ENCODE measurements at places on chromosomes 12 and 14.

DNA sequence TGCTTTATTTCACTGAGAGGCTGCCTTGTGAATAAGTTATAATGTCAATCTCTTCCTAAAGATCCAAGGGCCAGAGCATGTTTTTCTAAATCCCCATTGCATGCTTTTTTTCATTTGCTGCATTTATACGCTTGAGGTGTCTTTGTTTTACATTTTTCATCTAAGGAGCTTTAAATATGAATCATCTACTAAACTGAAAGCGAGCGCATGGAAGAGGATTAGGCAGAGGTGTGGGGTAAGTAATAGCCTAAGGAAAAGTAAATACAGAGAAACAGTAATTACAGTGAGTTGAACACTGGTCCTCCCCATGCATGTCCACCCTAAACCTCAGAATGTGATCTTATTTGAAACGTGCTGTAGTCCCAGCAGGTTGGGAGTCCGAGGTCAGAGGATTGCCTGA lies 76.4 kb upstream of the METAP2 start:
- no peaks in the 10 kb centered on the region for H3K27me3 ChIP-seq
- H3K4me1 ChIP-seq: no peaks in the 10 kb centered on the region
- DNase-seq: no peak
- no peak overlapping the region for H3K27ac ChIP-seq

GRCh38 chr14:61438497-61438859 lies 117.1 kb downstream of the PRKCH start:
- DNase-seq: no peak
- H3K4me1 ChIP-seq: peaks cover 12% of the 10 kb centered on the region

DNA sequence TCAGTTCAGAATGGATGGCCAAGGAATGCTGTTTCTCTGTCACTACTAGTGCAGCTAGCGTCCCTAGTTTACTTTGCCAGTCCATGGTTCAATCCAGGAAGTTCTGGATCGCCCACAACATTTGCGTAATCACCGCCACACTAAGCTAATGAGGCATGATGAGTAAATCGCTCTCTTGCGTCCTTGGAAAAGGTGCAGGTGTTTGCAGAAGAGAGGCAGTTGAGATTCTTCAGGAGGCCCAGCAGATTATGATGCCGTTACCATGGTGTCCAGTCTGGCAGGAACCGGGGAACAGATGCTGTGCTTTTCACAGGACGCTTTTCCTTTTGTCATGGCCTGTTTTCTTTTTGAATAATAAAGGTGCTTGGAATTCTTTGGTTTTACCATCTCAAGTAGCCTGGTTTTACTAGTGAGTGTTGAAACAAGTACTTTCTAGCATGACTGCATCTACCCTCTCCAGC lies 9.0 kb downstream of the TPH2 start:
- no peaks in the 10 kb centered on the region for H3K4me1 ChIP-seq
- no peak overlapping the region for H3K4me3 ChIP-seq
- peak; percentile 64 for DNase-seq
- H3K36me3 ChIP-seq: no peaks in the 10 kb centered on the region
- no peak overlapping the region for H3K27ac ChIP-seq

DNA sequence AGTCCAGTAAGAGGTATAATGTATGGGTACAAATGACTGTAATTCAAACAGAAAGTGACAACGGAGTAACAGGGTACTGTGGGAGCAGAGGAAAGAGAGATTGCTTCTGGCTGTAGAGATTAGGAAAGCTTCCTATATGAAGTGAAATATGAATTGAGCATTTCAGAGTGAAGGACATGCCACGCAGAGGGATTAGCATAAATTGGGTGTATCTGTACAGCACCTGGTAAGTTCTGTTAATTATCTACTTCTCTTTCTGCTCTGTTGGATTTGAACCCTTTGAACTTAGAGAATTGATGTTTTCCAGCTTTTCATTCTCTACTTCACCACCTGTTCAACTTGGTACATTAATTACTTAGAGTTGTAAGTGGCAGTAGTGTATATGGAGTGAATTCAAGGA lies 8.8 kb downstream of the STK38L start:
- H3K4me1 ChIP-seq: peaks cover 9% of the 10 kb centered on the region
- H3K36me3 ChIP-seq: no peaks in the 10 kb centered on the region
- no peaks in the 10 kb centered on the region for H3K27me3 ChIP-seq
- H3K27ac ChIP-seq: no peak overlapping the region
- no peak for DNase-seq

DNA sequence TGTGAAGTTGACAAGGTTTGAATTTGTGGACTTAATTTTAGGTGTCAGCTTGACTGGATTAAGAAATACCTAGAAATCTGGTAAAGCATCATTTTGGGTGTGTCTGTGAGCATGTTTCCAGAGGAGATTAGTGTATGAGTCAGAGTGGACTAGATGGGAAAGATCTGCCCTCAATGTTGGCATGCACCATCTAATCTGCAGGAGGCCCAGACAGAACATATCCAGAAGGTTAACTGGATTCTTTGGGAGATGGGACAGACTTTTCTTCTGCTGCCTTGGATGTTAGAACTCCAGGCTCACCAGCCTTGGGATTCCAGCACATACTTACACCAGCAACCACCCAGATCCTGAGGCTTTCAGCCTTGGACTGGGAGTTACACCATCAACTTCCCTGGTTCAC lies 14.1 kb downstream of the SGPP1 start:
- H3K36me3 ChIP-seq: peaks cover 17% of the 10 kb centered on the region
- no peak for DNase-seq
- H3K27me3 ChIP-seq: no peaks in the 10 kb centered on the region
- peaks cover 3% of the 10 kb centered on the region for H3K4me1 ChIP-seq
- no peak overlapping the region for H3K27ac ChIP-seq

DNA sequence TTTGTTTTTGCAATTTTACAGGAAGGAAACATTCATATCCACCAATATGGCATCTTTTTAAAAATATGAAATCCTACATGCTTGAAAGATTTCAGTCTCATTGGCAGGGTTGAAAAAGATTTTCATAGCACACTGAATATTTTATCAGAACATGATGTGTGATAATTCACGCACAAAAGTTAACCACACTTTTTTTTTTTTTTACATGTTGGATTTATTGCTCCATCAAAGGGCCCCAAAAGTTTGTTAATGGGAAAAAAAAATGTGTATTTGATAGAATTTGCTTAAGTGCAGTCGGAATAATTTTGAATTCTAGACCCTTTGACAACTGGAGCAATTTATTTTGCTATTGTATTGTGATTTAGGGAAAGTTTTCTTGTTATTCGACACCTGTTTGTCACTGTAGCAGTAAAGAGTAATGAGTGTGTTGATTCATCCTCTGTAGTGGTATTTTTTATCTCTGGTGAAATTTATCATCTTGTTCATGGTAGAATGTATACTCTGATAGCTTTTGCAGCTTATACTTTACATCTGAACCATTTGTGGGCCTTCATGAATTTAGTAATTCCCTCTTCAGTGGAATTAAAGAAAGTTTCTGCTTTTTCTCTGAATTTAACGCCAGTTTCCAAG lies 1.1 kb downstream of the EML1 start:
- H3K36me3 ChIP-seq: no peaks in the 10 kb centered on the region
- H3K27ac ChIP-seq: peak overlapping the region; percentile 47
- peaks cover 24% of the 10 kb centered on the region for H3K4me1 ChIP-seq
- no peaks in the 10 kb centered on the region for H3K27me3 ChIP-seq
- DNase-seq: no peak

- H3K4me1 ChIP-seq: peaks cover 36% of the 10 kb centered on the region
- peak overlapping the region; percentile 86 for H3K27ac ChIP-seq
- DNase-seq: peak; percentile 49
- peak overlapping the region; percentile 67 for H3K4me3 ChIP-seq
- H3K27me3 ChIP-seq: peaks cover 55% of the 10 kb centered on the region
Observed at GRCh38 chr14:38209572-38210557, 2.2 kb downstream of the SSTR1 start.

GRCh38 chr12:105142259-105142658 lies 34.7 kb downstream of the WASHC4 start:
- no peak overlapping the region for H3K4me3 ChIP-seq
- H3K27ac ChIP-seq: no peak overlapping the region
- peaks cover 68% of the 10 kb centered on the region for H3K36me3 ChIP-seq
- H3K27me3 ChIP-seq: no peaks in the 10 kb centered on the region

DNA sequence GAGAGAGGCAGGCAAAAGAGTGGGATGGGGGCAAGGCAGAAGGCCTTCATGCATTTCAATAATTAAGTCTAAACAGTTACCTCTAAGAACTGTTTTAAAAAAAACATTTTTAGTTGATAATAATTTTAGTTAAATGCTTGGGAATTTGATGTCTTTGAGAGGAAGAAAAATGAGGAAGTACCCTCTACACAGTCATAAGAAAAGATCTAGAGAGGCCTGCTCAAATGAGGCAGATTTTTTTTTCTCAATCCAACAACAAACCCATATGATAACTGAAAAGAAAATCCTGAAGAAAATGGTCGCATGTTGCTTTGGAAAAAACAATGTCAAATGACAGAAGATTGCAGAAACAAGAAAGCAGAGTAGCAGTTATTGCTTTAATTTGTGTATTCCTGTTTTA lies 25.6 kb downstream of the SINHCAF start:
- peaks cover 7% of the 10 kb centered on the region for H3K36me3 ChIP-seq
- H3K4me3 ChIP-seq: no peak overlapping the region
- no peak for DNase-seq
- no peaks in the 10 kb centered on the region for H3K27me3 ChIP-seq

GRCh38 chr14:75442642-75443041 lies 14.8 kb downstream of the JDP2 start:
- H3K4me3 ChIP-seq: no peak overlapping the region
- DNase-seq: no peak
- no peaks in the 10 kb centered on the region for H3K27me3 ChIP-seq

GRCh38 chr14:92613008-92613658 lies 99.6 kb downstream of the RIN3 start:
- peaks cover 6% of the 10 kb centered on the region for H3K4me1 ChIP-seq
- no peak overlapping the region for H3K27ac ChIP-seq
- no peak overlapping the region for H3K4me3 ChIP-seq
- H3K36me3 ChIP-seq: no peaks in the 10 kb centered on the region

DNA sequence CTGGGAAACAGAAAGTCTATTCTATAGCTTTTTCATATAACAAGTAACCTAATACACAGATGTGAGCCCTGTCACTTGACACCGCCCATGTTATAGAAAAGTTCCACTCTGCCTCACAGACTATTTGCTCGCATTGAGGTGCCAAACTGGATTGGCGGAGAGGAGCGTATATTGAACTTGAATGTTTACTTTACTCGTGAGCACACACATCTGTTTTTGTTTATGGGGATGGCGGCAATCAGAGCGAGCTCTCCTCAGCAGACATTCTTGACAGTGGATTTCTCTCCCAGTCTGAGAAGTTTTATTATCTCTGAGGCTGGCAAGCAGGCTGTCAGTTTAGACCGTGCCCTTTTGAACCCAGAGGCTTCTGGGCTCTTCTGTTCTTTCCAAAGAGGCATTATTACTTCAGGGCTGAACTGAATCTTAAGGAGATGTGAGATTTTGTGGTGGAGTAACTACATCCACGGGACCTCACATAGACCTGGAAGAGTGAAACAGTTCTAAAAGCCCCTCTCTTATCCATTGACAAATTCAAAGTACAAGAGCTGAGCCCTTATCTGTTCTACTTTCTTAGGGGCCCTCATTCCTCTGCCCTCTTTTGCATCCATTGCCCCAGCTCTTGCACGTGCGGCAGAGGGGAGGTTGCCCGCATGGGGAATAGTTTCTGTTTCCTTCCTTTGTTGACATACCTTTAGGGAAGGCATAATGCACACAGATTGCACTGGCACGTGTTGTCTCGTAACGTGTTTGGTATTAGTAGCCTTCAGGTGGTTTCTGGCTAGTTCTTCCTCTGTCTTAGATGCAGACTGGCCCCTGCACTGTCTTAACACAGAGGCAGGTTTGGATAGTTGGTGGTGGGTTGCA lies 68.2 kb downstream of the DRAM1 start:
- no peak overlapping the region for H3K27ac ChIP-seq
- no peak overlapping the region for H3K4me3 ChIP-seq
- H3K36me3 ChIP-seq: no peaks in the 10 kb centered on the region
- peaks cover 13% of the 10 kb centered on the region for H3K4me1 ChIP-seq
- DNase-seq: peak; percentile 59
- H3K27me3 ChIP-seq: no peaks in the 10 kb centered on the region

GRCh38 chr14:86237733-86238132 lies 707.8 kb downstream of the FLRT2 start:
- no peak overlapping the region for H3K4me3 ChIP-seq
- no peaks in the 10 kb centered on the region for H3K27me3 ChIP-seq
- DNase-seq: no peak
- H3K36me3 ChIP-seq: no peaks in the 10 kb centered on the region
- H3K27ac ChIP-seq: no peak overlapping the region
- no peaks in the 10 kb centered on the region for H3K4me1 ChIP-seq

GRCh38 chr12:80763874-80764273 lies 47.2 kb downstream of the MYF5 start:
- no peaks in the 10 kb centered on the region for H3K36me3 ChIP-seq
- DNase-seq: no peak
- no peak overlapping the region for H3K27ac ChIP-seq
- H3K4me1 ChIP-seq: no peaks in the 10 kb centered on the region

DNA sequence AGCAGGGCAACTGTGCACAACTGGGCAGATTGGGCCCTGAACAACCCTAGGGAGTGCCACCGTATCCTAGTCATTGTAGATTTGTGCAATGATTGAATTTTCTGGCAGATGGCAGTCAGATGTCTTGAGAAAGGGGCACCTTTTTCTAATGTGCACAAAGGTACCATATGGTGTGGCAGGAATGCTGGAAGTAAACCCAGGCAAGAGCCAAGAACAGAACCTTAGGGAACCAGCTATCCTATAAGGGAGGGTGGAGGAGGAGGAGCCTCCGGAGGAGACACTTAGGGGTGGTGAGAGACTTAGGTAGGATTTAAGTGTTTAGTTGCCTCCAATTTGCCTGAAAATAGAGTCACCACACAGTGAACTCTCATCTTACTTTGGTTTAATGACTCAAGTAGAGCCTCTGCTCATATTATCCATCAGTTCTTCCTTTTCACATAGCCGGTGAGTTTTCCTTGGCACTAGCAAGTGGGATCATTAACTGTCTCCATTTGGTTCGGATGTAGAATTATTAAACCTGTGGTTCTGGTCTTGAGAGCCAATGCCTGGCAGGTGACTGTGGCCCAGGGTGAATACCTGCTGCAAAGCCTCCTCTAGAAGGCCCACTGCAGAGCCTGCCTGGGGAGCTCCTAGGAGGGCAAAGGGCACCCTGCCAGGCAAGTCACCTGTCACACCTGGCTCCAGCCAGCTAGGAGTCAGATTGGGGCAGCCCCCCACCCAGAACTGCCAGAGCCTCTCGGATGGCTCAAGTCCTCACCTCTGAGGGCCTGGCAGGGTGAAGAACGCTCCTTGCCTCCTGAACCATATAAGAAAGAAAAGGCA lies 184.4 kb upstream of the HIF1A start:
- no peak for DNase-seq
- no peaks in the 10 kb centered on the region for H3K36me3 ChIP-seq
- peaks cover 12% of the 10 kb centered on the region for H3K4me1 ChIP-seq
- H3K4me3 ChIP-seq: no peak overlapping the region
- no peaks in the 10 kb centered on the region for H3K27me3 ChIP-seq

DNA sequence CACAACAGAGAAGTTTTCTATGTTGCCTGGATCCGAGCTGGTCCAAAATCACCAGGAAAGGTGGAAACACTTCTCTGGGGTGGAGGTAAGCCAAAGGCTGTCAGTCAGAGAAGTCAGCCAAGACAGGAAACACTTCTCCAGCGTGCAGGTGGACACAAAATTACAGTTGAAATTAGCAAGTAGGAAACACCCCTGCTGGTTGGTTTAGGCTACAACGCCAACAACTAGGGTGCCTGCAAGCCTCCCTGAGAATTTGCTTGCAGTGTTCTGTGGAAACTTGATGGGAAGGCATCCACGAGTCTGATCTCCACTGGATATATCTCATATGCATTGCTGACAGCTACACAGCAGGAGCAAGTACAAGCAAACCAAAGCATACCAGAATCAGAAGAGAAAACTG lies 600.5 kb downstream of the RERGL start:
- no peaks in the 10 kb centered on the region for H3K36me3 ChIP-seq
- no peaks in the 10 kb centered on the region for H3K4me1 ChIP-seq
- DNase-seq: no peak
